ENCODE measurements at places on chromosomes 16 and 17.

GRCh38 chr16:60731329-60732050 is 1304.7 kb downstream of the CDH8 start:
- no peak for DNase-seq

DNA sequence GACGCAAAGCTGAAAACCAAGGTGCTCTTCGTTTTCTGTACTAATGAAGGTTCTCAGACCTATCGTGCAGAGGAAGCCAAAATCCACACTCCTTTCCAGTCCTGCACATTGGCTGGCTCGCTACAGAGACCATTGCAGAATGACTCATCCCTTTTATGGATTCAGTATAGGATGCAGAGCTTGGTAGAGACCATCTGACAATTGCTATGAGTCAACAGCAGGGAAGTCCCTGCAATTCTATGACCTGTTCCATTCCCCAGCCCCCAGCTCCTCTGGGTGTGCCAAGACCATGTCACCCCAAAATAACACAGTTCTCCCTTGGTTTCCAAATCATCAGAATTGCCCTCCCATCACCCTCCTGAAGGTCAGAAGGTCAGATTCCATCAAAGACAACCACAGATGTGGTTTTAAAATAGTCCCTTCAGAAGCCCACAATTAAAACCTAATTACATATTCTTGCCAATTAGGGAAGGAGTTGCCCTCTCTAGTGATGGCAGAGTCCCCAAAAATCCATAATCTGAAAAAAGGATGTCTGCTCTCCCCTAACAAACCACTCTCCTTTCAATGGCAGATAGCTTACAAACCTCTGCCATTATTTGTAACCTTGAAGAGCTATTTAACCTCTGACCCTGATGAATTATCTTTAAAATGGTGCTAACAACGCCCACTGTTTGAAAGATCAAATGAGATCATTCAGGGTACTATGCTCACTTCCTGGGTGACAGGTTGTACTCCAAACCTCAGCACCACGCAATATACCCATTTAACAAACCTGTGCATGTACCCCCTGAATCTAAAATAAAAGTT is 108.2 kb upstream of the RBBP6 start:
- DNase-seq = no peak

- DNase-seq = no peak
These were observed 55.0 kb upstream of the FA2H start for GRCh38 chr16:74829637-74830036.

GRCh38 chr17:15886804-15887203 is 58.1 kb upstream of the ADORA2B start:
- DNase-seq = no peak

- no peak for DNase-seq
These were observed 13.3 kb upstream of the ABR start for GRCh38 chr17:1192911-1193699.

DNA sequence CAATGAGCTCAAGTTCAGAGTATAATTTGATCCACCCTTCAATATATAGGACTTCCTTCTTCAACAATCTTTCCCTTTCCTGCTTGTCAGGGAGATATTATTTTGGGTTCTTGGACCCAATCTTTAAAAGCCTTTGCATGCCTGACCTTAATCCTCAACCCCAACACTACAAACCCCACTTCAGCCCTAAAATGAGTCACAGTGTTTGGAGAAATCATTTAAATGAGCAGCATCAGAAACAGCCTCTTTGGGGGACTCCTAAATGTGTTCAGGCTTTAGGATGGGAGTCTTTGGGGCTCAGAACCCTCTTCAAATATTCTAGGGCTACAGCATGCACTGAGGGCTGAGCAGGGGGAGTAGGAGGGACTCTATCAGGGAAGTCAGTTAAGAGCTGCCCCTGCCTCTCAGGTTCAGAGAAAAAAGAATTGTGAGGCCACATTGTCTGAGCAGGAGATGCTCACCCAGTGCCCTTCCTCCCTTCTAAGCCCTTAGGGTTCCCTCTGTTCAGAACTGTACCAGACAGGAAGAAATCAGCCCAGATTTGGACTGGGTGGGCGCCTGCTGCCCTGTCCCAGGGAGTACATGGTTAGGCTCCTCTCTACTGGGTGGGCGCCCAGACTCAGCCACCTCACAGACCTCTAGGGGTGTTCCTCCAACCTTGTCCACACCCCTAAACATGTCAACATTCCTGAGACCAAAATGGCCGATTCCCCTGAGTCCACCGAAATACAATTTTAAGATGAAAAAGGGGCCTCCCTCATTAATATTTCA is 5.0 kb downstream of the NEUROD2 start:
- DNase-seq = no peak

- DNase-seq = no peak
These were observed 11.1 kb downstream of the LLGL1 start for GRCh38 chr17:18236494-18236893.

DNA sequence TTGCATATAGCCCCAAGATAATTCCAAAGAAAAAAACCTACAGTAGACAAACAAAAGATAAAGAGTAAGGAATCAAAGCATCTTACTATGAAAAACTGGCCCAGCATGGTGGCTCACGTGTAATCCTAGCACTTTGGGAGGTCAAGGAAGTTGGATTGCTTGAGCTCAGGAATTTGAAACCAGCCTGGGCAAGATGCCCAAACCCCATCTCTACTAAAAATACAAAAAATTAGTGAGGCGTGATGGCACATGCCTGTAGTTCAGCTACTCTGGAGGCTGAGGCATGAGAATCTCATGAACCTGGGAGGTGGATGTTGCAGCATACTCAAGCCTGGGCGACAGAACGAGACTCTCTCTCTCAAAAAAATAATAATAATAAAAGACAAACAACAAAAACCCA is 764.7 kb upstream of the KIF2B start:
- DNase-seq = no peak

GRCh38 chr16:78957317-78958100 is 643.0 kb downstream of the MAF start:
- no peak for DNase-seq

DNA sequence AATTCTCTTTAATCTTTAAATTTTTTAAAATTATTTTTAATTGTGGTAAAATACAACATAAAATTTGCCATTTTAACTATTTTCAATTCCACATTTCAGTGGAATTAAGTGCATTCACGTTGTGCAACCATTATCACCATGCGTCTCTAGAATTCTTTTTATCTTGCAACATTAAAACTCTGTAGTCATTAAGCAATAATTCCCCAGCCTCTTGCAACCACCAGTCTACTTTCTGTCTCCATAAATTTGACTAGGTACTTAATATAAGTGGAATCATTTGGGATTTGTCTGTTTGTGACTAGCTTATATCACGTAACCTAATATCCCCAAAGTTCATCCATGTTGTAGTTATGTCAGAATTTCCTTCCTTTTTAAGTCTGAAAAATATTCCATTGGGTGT is 79.1 kb downstream of the TAOK1 start:
- no peak for DNase-seq

DNA sequence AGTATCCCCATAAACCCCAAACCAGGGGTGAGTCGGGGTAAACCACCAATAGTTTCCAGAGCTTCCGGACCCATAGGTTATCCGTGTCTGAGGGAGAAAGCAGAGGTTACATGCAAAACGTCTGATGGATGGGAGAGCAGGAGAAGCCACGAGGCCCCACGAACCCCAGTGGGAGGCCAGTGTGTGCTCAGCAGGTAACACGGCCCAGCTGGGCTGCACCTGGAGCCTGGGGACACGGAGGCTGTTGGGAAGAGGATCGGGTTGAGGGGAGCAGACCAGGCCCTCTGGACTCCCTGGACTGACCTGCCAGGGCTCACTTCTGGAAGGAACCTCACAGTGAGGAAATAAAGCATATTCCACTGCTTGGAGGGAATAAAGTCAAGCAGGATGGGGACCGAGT is 78.1 kb downstream of the SEC14L1 start:
- DNase-seq = no peak

DNA sequence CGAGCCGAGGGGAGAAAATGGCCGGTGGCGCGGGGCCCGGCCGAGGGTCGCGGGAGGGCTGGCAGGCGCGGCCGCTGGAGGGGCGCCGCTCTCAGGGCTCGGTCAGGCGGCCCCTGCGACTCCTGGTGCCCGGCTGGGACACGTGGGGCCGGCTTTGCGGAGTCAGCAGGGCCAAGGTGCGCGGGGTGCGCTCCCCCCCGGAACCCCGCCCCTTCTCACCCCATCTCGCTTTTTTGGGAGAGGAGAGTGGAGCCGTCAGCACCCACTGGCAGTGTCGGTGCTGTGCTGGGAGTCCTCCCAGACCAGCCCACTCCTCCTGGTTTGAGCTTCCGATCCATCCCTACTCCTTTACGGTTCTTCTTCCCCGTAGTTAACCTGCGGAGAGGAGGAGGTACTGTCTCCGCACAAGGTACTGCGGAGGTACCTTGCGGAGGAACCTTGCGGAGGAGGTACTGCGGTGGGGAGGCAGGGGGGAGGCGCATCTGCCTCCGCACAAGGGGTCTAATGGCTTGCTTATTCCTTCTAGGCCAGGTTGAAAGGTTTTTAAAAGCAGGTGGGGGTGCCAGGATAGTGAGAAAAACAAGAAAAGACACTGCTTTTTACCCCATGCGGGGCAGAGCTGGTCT is 19.1 kb upstream of the CBX8 start:
- no peak for DNase-seq

- DNase-seq = no peak
These were observed 55.9 kb upstream of the SREBF1 start for GRCh38 chr17:17892731-17893130.

GRCh38 chr17:79870540-79870939 is 31.3 kb upstream of the CBX4 start:
- DNase-seq = no peak

DNA sequence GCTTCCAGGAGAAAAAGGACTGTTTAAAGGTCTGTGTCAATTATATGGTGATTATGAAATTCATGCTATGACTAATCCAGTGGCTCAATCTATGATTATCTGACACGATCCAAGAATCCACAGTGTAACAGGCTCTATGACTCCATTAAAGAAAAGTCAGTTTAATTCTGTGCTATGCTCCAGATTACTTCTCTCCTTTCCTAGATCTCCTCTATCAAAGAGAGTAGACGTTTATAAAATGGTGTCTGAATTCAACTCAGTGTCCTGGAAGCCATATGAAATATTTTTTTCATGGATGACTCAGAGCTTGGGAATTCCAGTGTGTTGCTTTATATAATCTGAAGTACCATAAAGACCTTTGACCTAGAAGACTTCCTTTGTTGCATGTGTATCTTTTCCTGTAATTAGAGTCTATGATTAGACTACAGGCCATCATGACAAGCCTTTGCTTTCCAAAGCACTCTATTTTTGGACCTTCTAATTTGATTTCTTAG is 27.0 kb upstream of the NF1 start:
- no peak for DNase-seq

- DNase-seq = no peak
These were observed 251.2 kb downstream of the PARN start for GRCh38 chr16:14378689-14379467.

- no peak for DNase-seq
These were observed 71.9 kb upstream of the SEC14L1 start for GRCh38 chr17:77068915-77069314.

GRCh38 chr16:83215406-83216001 is 588.7 kb downstream of the CDH13 start:
- no peak for DNase-seq

DNA sequence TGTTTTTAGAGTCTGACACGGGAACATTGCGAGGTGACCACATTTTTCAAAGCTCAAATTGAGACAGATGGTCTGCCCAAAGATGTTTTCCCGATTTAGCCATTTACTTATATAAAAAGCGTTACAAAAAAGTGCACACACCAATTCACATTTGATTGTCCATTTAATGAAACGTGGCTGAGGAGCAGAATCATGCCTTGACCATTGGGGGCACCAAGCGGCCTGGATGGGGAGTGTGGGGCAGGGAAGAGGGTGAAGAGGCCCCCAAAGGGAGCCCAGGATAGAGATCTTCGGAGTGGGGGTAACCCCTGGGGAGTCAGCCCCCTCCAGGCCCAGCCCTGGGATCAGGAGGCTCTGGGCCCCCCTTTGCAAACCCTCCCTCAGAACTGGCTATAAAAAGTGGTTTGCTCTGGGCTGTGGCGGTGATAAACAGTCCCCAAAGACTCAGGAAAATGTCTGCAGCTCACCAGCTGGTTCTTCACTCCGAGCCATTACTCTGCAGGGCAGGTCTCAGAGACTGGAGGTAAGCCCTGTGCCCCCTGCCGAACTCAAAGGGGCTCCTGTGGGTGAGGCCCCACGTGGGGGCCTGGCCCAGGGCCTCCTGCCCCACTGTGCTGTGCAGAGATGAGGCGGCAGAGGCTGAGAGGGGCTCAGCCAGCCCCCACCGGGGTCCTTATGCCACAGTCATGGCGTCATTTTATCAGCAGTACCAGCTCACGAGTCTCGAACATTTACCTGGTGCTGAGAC is 105.9 kb upstream of the SEC14L1 start:
- no peak for DNase-seq

- DNase-seq = no peak
These were observed 11.6 kb upstream of the GOSR2 start for GRCh38 chr17:46911311-46911710.

GRCh38 chr17:40936437-40936971 is 942 bp downstream of the KRT23 start:
- no peak for DNase-seq

DNA sequence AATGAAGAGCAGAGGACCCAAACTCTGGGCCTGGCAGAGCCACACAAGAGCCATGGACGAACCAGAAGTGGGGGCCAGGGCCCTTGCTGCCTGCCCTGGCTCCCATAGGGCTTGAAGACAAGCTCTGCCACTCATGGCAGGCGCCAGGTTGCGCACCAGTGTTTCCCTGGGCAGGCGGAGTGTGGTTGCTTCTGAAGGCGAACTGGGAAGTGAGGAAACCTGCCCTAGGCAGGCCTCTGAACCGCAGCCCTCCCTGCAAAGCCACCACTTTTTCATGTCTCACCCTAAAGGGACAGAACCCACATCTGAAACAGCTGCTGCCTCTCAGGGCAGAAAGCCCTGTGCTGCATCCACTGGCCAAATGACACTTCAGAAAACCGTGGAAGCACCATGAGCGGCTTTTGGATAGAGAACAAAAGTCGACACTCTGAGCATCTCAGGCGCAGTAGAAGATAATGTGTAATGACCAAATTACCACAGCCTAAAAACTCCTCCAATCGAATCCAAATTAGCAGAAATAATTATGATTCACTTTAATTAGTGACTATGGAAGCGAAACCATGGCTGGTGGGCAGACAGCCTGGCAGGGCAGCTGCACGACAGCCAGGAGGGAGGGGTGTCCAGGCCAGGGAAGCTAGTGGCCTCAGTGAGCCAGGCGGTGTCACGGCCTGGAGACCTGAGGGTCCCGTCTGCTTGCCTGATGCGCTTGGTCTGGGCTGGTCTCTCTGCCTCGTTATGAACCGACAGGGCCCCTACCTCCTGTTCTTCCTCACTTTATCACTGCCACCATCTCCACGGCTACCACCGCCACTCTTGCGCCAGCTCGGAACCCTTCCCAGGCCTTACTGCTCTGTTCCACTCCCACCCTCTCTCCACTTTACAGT is 59.1 kb downstream of the PRMT7 start:
- DNase-seq = no peak

- no peak for DNase-seq
These were observed 183.5 kb downstream of the XYLT1 start for GRCh38 chr16:17287166-17287800.

DNA sequence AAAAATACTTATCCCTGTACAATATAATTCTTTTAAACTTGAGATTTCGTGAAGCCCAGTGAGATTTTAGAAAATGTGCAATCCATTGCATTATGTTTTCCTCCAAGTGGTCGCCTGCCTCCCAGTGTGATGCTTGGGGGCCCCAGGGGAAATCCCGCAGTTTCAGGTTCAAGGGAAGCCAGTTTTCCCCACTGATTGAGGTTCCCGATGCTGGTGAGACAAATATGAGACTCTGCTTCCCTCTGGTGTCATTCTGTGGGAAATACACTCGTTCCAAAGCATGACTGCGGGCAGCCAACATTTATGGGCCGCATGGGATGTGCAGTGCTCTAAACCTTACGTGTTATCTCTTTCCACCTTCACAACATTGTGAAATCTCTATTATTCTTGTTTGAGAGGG is 200.8 kb downstream of the PRKCB start:
- no peak for DNase-seq

All from esophagus squamous epithelium (tissue), 5 donors.